ENCODE measurements at places on chromosomes 4 and X.

DNA sequence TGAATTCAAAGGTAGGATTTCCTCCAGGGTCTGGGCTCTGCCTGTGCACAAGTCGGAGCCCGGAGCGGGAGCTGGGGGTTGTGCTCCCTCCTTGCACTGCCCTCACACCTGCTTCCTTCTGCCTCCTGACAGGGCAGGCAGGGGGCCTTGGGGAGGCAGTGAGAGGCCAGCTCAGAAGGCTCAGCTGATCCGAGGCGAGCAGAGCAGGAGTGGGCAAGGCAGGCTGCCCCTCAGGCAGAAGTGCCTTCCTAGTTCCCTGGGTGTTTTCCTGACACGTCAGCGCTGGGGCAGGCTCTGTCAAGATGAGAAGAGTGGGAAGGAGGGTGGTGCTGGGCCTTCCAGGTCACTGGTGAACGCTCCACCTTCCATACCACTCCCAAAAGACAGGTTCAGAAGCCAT, 5.5 kb upstream of the IRAK1 start:
- DNase-seq = no peak

- DNase-seq = no peak
Measured at GRCh38 chr4:179755322-179755721, 2313.1 kb upstream of the AGA start.

DNA sequence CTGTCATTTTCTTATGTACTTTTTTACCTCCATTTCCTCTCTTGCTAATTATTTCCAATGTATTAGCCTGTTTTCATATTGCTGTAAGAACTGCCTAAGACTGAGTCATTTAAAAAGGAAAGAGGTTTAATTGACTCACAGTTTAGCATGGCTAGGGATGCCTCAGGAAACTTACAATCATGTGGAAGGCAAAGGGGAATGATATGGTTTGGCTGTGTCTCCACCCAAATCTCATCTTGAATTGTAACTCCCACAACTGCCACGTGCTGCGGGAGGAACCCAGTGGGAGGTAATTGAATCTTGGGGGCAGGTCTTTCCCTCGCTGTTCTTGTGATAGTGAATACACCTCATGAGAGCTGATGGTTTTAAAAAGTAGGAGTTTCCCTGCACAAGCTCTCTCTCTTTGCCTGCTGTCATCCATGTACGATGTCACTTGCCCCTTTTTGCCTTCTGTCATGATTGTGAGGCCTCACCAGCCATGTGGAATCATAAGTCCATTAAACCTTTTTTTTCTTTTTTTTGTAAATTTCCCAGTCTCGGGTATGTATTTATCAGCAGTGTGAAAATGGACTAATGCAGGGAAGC, 870.0 kb upstream of the INTU start:
- no peak for DNase-seq

GRCh38 chr4:17491196-17491595, 20.7 kb downstream of the QDPR start:
- DNase-seq = no peak

DNA sequence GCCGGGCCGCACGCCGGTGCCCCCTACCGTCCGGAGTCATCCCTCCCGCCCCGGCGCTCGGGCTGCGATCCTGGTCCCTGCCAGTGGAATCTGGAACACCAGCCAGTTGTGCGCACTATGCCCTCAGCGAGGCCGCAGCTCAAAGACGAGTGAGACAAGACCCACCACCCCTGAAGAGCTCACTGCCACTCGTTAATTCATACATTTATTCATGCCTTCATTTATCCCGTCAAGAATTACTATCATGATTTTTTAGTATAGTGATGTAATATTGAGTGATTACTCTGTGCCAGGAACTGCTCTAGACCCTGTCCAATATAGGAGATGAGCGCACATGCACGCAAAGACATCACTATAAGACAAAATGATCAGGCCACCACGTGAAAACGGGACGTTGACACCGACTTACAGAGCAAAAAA, 247 bp upstream of the PPA2 start:
- no peak for DNase-seq

GRCh38 chr4:26682436-26682835, 98.6 kb downstream of the TBC1D19 start:
- DNase-seq = no peak

DNA sequence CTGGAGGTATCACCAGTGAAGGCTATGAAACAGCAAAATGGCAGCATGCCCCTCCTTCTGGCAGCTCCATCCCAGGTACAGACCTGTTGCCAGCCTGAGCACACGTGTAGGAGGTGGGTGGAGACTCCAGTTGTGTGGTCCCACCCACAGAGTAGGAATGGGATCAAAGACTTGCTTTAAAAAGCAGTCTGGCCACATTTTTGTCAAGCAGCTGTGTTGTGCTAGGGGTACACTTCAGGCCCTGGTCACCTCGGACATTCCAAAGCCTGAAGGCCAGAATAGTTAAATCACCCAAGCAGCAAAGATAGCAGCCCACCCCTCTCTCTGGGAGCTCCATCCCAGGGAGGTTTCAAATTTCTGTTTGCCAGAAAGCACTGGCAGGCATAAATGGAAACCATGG, 20.3 kb upstream of the AMBN start:
- DNase-seq = no peak

DNA sequence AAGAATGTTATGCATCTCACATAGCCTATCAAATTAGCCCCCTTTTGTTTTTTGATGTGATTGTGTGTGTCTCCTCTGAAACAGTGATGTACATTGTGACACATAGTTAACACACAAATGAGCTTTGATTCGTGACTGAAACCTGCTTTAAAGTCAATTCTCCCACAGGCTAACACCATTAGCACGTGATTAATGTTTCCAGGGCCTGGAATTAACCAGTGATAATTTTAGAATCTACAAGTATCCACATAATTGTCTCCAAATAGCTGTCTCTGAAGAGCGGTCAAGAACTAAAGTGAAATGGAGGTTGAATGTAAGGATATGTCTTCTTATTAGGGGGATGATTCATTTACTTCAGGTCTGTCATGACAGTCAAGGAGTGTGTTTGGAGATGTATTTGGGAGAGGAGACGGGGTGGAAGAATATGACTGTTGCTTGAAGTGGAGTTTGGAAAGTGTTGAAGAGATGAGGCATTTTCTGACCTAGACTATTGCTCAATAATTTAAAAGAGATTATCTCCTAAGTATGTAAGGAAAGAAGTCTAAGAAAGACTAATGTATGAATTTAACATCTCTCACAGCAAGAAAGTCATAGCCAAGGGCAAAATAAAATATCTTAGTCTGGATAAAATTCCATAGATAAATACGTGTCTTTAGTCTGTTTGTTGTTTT, 13.7 kb upstream of the RASGEF1B start:
- no peak for DNase-seq

- no peak for DNase-seq
Measured at GRCh38 chr4:74964311-74964710, 31.4 kb downstream of the PARM1 start.

DNA sequence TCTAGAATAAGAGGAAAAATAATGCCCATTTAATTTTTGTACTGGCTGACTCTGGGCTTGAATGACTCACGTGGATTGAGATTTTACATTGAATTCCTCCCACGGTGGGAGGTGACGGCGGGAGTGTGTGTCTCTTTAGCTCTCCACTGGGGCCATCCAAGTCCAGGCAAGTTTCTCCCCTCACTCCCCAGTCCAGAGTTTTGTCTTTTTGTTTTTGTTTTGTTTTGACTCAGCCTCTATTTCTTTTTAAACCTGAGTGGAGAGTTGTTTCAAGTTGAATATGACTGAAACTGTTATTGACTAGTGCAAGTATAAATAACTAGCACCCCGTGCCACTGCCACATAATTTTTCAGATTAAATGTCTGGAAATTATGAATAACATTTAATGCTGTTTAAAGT, 13.6 kb downstream of the CHST7 start:
- no peak for DNase-seq

DNA sequence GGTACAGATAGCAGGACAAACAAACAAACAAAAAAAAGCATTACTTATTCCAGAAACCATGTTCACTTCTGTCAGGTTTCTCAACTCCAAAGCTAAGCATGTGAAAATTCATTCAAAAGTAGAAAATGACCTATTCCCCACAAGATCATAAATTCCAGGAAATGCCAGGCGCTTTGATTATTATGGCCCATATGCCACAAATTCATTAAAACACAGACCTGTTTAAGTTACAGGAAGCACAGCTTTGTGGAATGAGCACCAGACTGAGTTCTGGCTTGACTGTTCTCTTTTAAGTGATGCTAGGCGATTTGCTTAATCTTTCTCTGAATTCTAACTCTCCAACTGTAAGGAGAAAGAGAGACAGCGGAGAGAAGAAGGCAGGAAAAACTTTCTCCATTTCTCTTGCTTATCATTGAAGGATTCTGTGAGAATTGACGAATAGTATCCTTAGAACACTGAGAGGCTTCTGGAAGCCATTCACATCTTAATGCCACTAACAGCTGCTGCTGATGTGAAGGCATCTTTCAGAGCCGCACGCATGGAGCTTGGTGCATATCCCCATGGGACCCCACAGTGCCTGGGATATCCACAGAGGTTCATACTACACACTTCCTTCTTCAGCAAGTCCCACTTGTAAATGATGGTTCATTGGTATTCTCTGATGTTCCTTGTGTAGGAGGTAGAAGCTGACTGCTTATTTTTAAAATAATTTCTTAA, 138.0 kb downstream of the ZNF674 start:
- no peak for DNase-seq

DNA sequence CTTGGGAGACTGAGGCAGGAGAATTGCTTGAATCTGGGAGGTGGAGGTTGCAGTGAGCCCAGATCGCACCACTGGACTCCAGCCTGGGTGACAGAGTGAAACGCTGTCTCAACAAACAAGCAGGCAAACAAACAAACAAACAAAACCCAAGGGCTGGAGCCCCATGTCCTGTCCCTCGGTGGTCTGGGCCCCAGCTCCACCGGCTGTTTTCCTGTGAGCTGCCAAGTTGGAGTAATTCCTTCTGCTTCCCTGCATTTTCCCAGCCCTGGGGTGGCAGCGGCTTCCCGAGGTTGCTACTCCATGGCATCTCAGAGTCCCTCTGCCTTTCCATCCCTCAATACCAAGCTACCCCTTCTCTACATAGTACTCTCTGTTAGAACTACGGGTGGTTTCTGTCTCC, 43.2 kb downstream of the RGS12 start:
- no peak for DNase-seq

- DNase-seq = no peak
Measured at GRCh38 chr4:157977086-157977485, 195.7 kb downstream of the GASK1B start.

DNA sequence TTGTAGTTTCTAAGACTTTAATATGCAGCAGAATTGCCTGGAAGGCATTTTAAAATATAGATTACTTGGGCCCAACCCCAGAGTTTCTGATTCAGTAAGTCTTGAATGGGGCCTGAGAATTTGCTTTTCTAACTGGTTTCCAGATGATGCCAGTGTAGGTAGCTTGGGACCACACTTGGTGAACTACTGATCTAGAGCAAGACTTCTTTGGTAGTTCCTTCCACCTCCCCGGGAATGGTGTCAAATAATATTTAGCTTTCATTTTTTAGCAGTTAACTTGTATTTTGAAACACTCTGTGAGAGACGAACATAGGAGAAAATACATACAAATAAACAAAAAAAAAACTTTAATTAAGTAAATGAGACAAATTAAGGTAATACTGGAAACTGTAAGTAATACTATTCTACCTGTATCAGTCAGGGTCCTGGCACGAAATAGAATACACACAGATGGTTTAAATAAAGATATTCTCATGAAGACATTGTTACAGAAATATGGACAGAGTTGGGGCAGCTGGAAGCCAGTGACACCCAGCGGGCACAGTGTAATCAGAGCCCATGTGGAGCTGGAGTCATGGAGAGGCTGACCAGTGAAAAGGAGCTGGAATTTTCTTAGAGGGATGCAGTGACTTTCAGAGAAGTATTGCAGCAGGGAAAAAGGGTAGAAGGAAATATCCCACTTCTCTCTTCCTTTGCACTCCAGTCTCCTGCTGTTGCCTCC, 905.7 kb downstream of the CCSER1 start:
- no peak for DNase-seq

GRCh38 chr4:145921231-145921630, 17.4 kb downstream of the ZNF827 start:
- DNase-seq = no peak

DNA sequence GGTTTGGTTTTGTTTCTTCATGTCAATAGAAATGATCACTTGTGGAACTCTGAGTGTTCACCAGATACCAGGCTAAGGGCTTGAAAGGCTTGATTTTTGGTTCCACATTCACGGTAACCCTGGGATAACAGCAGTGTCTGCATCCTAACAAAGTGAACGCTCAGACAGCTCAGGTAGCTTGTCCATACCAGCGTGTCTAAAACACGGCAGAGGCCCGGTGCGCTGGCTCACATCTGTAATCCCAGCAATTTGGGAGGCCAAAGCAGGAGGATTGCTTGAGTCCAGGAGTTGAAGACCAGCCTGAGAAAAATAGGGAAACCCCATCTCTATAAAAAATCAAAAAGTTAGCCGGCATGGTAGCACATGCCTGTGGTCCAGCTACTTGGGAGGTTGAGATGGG, 49.0 kb downstream of the HTRA3 start:
- no peak for DNase-seq

GRCh38 chr4:173365359-173365996, 5.3 kb upstream of the SAP30 start:
- no peak for DNase-seq

DNA sequence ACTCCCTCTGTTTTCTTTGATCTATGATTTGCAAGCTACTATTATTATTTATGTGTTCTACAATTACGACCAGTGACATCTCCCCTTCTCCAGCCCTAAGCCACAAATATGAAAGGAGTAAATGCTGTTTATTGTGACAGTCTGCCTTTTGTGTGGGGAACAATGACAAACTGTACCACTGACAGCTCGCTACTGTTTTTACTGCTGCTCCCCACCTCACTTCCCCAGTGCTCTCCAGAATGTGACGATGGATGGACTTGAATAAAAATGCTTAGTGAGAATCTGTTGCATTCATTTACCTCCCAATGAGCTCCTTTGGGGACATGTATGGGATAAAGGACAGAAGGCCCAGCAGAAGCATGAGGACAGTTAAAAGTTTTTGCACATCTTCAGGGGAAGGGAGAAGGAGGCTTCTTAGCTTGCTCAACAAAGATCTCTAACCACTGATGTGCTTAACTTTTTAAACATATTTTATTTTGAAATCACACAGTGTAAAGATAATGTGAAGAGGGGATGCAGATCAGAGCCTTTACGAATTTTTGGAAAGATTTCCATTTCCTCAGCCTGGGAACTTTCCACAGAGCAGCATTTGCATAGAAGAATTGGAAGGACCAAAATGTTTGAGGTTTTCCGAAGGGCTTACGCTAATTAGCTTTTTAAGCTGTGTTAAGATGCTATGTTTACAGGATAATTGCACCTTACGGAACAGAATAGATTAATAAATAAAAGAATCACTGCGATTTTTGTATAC, 485.1 kb upstream of the TENM3 start:
- no peak for DNase-seq

- no peak for DNase-seq
Measured at GRCh38 chr4:140233791-140234696, 80.1 kb upstream of the MAML3 start.

DNA sequence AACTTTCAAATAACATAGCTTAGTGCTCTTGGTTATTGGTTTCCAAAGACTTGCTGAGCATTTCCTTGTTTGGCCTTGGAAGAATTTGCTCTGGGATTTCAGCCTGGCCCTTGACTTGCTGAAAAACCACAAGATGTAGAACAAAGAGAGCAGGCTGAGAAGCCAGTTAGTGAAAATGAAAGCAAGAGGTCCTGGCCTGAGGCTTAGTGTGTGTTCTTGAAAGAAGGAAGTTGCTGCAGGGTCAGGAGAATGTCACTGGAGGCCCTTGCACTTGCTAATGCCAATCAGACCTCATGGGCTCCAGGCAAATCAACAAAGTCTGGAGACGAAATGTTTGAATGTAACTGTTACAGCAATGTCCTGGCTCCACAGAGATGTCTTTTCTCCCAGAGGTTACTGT, 79.4 kb downstream of the SYNPO2 start:
- peak; percentile 70 for DNase-seq

GRCh38 chr4:83646538-83647239, 110.8 kb downstream of the GPAT3 start:
- no peak for DNase-seq
